ENCODE measurements at places on chromosomes 2 and 18.

DNA sequence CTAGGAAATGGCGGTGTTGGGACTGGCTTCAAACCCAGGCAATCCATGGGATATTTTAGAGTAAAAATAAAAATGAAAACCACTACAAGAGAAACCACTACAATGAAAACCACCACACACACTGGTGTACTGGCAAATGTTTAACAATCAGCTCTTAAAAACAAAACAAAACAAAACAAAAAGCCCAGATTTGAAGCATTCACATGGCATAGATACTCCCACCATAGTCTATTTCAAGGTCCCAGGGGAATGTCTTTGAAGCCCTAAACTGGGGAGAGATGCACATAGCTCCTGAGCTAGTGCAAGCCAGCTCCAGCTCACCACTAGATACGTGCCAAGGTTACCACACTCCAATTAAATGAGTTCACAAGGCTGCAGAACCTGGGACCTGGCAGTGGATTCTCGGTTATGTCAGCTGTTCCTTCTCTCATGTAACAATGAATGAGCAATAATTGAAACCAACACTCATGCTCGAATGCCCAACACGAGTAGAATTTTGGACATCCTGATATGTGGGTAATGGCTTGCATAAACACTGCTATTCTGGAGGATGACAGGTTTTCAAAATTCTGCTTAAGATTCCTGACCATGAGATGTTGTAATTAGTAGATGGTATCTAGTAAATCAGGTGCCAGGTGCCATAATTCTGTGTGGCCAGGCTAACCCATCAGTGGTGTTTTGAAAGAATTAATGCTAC lies 102.2 kb downstream of the OSBPL6 start:
- no peak for DNase-seq

DNA sequence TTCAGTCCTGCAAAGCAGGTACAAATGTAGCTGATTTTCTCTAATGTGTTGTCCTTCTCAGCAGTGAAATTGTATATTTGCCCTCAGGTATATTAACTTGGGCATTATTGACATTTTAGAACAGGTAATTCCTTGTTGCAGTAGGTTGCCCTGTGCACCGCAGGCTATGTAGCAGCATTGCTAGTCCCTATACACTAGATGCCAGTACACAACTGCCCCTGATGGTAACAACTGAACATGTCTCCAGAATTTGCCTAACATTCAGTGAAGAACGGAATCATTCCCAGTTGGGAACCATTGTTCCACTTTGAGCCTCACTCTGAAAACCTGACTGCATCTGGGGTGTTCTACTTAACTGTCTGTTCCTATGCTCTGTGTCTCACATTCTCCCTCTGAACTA lies 23.1 kb upstream of the TFPI start:
- no peak for DNase-seq

DNA sequence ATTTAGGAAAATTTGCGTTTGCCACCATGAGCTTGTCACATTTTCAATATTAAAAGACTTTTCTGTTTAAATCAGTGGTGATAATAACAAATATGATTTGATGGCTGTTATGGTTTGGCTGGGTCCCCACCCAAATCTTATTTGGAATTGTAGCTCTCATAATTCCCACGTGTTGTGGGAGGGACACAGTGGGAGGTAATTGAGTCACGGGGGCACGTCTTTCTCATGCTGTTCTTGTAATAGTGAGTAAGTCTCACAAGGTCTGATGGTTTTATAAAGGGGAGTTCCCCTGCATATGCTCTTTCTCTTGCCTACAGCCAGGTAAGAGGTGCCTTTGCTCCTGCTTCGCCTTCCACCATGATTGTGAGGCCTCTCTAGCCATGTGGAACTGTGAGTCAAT lies 83.4 kb upstream of the RGPD4 start:
- DNase-seq = no peak

GRCh38 chr18:36348971-36349417 lies 51.5 kb downstream of the FHOD3 start:
- DNase-seq = no peak

DNA sequence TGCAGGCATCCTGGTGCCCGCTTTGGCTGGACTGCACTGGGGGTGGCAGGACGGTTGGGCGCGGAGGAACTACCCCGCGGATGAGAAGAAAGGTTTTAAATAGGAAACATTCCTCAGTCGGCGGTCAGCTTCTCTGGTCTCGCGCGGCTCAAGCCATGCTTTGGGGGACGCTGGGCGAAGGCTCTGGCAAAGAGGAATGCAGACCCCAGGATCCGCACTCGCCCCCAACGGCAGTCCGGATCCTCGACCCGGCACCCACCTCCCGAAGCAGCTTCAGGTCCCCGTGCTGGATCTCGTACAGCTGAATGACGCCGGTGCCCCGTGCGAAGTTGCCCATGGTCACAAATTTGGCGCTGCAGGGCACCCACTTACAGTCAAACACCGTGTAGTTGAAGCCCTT lies 686 bp upstream of the PNO1 start:
- no peak for DNase-seq

- no peak for DNase-seq
Observed at GRCh38 chr2:231450548-231450989, 13.7 kb downstream of the NCL start.

DNA sequence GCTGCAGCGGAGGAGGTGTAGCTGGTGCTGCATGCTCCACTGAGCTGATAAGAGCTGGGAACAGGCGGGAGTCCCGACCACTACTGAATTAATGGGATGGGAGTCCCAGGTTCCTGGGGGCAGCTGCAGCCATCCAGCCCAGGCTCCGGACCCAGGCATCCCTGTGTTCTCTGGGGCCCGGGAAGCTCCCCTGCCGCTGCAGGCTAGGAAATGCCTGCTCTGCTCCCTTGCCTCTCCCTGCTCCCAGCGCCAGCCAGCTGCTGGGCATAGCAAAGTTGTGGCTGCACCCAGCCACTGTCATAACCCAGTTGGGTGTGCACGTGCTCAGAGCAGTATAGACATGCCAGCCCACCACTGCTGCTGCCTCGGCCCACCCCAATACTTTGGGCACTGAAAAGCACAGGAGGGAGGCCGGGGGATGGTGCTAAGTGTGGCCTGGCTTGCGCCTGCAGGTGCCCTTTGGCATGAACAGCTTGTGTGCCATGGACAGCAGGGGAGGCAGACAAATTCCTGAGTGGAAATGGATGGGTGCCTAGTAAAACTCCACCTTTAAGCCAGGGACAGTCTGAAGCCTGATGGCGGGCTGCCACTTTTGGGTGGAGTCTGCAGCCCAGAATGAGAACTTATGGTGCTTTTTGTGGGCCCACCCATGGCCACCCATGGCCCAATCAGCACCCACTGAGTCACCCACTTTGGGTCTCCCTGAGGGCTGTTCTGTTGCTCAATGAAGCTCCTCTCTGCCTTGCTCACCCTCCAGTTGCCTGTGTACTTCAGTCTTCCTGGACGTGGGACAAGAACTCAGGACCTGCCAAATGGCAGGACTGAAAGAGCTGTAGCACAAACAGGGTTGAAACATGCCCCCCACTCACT lies 219.3 kb upstream of the TMEFF2 start:
- no peak for DNase-seq

DNA sequence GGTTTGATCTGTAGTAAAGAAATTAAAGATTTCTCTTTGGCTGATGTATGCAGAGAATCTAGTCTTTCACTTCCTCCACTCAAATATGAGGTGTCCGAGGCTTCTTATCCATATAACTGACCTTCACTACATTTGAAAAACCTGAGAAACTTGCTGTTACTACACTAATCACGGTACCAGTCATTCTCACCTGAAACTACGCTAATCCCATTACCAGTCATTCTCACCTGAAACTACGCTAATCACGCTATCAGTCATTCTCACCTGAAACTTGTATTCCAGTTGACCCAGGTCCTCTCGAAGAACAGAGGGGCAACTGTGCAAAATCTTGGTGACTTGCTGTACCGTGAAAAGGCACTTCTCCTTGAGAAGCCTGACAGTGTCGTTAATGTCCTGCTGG lies 5.1 kb downstream of the MTERF4 start:
- DNase-seq = no peak

GRCh38 chr2:3040496-3041140 lies 337.0 kb downstream of the EIPR1 start:
- DNase-seq = no peak

DNA sequence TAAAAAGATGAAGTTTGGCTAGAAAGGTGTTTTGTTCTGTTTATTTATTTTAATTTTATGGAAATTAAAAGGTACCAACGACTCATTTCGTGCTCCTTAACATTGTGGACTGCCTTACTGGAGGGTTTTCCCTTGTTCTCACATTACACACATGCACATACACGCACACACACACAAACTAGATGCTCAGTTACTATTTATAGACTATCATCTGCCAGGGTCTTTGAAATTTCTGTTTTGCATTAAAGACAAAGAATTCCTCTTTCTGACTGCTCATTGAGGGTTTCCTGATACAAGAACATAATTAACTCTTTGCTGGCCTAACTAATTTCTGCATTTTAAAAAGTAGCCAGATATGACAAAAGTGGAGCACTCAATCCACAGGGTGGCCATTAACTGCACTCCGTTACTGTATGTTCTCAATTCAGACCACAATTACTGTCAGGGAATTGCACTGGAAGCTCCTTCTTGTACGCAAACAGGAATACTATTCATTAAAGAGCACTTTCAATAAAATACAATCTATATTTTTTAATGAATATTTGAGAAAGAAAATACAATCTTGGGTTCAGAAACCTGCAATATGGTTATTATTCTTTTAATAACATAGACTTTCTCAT lies 366.9 kb upstream of the GALNT5 start:
- DNase-seq = no peak

DNA sequence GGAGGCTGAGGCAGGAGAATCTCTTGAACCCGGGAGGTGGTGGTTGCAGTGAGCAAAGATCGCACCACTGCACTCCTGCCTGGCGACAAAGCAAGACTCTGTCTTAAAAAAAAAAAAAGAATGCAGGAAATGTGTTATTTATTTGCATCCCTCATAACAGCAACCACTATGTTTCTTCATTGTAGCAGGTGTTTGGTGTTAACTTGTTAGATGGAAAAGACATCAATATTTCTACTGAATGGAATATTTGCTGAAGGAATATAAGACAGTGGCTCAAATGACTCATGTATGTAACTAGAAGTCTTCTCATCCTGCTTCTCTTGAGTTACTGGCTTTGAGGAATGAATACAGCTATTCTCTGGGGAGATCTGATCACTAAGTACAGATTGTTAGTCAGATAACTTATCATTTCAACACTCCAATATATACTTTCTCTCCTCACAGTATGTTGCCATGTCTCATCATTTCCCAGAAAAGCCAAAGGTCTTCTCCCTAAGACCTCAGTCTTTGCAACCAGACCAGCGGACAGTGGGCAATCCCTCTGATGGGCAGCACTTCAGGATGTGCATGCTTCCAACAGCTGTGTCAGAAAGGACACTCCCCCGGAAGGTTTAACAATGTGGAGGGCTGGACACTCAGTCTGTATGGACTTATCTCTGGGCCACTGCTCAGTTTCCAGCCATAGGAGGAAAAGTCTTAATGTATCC lies 104.4 kb upstream of the STK17B start:
- DNase-seq = no peak

DNA sequence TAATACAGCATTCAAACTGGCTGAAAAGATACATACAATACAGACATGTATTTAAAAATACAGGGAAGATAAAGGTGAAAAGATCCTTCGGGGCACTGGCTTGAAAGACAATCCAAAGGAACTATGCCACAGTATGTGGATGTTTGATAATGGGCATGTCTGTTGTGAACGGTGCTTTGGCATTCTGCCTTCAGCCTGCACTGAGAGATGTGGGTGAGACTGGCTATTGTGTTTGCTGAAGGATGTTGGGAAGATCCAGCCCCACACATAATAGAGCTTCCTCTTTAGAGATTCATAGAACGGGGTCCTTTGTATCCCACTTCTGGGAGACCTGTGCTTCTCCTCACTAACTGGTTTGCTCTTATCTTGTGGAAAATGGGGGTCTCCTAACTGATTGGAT lies 65.1 kb upstream of the CXCR4 start:
- no peak for DNase-seq

GRCh38 chr2:108363908-108364225 lies 13.9 kb upstream of the SULT1C4 start:
- no peak for DNase-seq

DNA sequence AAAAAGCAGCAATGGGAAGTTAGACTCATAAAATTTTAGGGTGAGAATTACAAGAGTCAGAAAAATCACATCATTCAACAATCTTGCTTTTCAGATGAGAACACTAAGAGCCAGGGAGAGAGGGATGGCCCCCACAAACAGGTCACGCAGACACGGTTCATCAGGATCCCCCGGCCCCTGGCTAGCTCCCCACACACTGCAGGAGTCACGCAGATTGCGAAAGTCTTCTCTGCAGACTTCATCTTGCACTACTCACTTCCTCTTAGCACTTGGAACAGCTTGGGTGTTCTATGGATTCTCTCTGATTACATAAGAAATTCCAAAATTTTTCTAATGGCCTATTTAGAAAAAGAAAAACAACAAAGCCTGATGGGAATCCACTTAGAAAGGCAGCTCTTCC lies 21.6 kb upstream of the SULT1C2 start:
- DNase-seq = peak; percentile 34

DNA sequence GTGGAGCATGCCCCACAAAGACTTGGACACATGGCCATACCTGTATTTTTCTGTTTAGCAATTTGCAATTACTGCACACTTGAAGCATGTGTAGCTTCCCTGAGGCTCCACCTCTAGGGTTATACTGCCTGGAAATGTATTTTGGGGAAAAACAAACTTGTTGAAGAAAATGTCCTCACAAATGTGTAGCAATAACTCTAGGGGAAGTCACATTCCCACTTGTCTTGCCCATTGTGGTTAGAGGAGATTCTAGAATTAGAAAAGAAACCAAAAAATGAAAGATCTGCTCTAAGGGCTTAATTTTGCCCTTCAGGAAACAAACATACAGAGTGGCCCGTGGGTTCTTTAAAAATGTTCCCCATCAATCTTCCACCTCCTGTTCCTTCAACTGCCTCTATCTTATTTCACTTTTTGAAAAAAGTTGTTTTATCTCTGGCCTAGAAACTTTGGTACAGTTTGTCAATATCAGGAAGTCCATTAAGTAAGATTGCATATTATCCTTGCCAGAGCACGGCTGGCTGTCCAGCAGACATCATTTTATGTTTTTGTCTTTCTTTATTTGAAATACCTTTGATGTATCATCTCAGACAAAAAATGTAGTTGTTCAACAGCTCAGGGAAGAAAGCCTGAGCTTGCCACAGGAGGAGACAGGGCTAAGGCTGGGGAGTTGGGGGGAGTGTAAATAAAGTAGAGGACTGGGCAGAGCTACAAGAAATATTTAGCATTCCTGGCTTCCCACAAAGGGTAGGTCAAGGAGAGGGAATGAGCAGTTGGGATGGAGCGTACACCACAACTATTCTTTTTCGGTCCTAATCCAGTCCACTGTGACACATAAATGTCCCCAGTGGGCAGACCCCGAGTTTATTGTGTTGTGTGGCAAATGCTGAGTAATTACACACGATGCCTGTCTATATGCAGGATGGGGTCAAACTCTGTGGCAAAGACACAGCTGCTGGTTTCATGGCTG lies 96.8 kb upstream of the CDC42EP3 start:
- no peak for DNase-seq

DNA sequence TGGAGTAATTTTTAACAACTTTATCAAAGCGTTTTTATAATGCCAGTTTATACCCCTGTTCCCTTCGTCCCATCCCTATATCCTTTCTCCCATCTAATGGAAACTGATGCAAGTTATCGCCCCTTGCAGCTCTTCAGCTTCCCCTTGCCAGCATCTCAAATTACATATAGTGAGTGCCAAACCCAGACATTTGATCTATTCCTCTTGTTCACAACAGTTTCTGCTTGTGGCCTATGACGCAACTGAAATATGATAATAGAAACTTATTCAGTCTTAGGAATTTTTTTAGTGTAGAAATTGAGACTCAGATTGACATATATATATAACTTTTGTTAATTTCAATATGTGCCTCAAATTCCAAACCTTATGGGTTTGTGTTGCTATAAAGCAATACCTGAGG lies 562.2 kb upstream of the VWC2L start:
- DNase-seq = no peak

- no peak for DNase-seq
Observed at GRCh38 chr2:20665243-20666004, 1.5 kb upstream of the GDF7 start.
